Hematopoietic multipotent progenitor cell treated with erythropoietin and hydrocortisone succinate and interleukin-3 and kit ligand, for 17 days (in vitro differentiated cells): ENCODE measurements at places on chromosomes 12 and 14.

GRCh38 chr12:96510306-96510764 is 21.0 kb downstream of the CFAP54 start:
- no peak for DNase-seq

- no peak for DNase-seq
These were observed 199.9 kb downstream of the CALM1 start for GRCh38 chr14:90596733-90597132.

GRCh38 chr14:69945347-69945746 is 66.1 kb downstream of the SMOC1 start:
- no peak for DNase-seq

DNA sequence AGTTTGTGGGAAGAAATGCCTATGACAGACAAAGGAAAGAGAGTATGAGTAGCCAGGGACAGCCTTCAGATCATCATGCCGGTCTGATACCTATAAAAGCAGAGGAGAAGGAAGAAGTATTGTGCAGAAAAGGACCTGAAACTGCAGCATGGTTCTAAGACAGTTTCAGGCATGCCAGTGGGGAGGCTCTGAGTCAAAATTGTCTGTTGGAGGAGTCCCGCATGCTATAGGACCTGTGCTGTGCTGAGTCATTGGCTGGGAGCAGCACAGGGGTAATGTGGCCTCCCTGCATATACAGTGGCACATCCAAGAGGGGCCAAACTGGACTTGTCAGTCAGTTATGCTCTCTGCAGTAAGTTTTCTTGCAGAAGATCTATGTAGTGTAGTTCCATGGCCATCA is 40.7 kb downstream of the NEUROD4 start:
- DNase-seq = no peak

DNA sequence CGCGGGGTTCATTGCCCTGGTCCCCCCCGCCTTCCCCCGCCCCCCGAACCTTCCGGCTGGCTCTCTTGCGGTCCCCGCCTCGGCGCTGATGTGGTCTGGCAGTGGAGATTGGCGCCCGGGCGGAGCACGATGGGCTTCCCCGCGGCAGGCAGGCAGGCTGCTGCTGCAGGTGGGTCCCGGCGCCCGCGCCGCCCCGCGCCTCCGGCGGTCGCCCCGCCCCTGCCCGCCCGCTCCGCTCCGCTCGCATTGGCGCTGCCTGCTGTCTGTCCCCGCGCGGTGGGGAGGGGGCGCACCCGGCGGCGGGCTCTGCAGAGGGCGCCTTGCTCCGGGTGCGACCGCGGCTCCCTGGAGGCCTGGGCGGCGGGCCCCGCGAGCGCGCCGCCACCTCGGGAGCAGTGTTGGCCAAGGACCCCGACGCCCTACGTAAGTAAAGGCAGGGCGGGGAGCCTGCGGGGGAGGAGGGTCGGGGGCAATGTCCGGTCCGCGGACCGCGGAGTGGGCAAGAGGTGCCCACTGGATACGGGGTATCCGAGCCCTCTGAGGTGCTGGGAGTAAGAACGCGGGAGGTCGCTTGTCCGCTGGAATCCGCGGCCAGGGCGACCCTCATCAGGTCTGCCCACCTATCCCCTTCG is at the start of gene AKAP5:
Gene AKAP5, plus strand, starts transcription at position 309 of the 632 bp plus-strand sequence. CDS start 2,896 bp downstream, outside the sequence.
- DNase-seq = no peak

DNA sequence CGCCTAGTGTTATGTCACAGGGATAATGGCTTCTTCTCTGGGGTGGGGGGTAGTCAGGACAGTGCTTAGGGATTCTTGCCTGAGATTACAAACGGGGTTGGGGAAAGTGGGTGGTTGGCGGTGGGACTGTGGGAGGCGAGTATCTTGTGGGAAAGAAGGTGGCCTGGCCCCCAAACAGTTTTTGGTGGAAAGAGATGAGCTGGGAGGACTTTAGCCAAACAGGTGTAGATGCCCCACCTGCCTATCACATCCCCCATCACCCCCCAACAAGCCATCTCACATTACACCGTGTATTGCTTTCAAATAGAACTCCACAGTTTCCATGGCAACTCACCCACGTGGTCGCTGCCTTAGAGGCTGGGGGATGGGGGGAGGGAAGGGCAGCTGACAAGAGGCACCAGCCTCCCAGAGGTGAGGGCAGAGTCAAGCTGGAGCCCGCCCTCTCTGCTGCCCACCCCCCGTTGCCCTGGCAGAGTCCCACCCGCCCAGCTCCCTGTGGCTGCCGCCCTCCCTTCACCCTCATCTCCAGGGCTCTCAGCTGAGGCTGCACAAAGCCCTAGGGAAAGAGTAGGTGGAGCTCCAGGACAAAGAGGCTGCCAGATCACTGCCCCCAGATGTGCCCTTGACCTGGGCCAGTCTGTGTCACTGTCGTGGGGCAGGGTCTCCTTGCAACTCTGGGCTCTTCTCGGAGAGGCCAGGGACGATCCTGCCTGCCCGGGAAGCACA is 98.3 kb downstream of the LRRC74A start:
- DNase-seq = no peak

- no peak for DNase-seq
These were observed 36.1 kb downstream of the CFL2 start for GRCh38 chr14:34678306-34678705.

DNA sequence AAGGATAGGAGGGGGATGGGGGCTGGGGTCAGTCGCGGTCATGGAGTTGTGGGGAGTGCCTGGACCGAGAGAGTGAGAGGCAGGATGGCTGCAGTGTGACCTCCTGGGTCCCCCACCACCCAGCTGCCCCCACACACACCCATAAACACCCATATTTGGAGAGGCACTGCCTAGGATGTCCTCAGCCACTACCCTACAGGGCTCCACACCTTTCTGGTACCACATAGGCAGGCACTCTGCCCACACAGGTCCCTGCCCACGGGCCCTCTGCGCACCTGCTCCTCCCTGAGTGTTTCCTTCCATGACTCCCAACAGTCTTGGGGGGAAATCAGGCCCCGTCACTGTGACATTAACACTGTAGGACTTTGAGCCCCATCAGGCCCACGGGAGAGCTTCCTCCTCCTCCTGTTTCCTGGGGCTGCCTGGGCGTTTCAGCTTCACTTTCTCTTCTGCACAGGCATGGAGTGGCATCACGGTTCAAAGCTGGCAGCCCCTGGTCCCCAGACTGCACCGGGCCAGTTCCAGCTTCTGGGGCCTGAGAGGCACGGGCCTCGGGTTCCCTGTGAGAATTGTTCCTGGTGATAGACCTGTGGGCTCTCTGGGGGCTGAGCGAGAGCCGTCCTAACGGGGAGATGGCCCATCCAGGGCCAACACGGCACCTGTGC is 207.0 kb upstream of the C14orf180 start:
- DNase-seq = no peak
